ENCODE measurements at places on chromosomes 6 and 20. TPM values are rescaled to one million over a fixed set of nuclear protein-coding genes. Genes with fewer than 3 reads are reported as not detected.

Gene ANKEF1
- total RNA-seq = 5.0 TPM

Gene IPCEF1
- under 0.01 TPM for total RNA-seq

Gene IL17A
- not detected for total RNA-seq

Gene GPLD1
- not detected for total RNA-seq

Data from smooth muscle cell of trachea (primary cell).